Psoas muscle (tissue), 8 donors: ENCODE measurements at places on chromosomes 12 and 14.

DNA sequence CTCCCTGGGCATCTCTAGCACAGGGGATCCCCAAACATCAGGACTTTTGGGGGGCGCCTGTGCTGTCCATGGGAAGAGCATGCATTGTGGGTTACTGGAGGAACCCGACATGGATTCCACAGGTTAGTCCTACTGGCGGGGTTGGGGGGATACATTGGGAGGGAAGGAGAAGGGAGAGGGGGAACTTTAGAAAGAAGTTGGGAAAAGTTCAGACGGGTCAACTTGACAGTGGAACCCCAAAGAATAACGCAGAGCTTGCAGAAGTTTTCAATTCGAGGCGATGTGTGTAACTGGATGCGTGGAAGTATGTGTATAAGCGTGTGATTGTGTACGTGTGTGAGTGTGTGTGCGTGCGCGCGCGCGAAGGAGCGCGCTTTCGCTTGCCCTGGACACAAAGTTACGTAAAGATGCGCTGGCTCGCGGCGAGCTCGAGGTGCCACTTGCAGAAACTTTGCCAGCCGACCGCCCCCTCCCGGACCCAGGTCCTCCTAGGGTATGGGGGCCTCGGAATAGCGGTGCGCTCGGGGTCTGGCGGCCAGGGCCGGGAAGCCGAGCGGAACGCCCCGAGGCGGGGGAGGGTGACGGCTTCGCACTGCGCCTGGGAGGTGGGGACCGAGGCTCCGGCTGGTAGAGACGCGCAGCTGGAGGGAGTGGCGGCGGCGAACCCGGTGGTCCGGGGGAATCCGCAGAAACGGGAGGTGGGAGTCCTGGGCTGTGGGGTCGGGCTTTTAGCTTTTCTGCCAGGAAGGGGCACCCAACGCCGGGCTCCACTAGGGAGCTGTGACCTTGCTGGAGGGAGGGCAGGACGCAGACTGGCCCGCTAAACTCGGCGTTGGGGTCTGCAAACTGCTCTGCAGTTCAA is 669 bp downstream of the RFX4 start:
- no peaks in the 10 kb centered on the region for H3K36me3 ChIP-seq
- peak overlapping the region; percentile 58 for H3K4me3 ChIP-seq
- peaks cover 14% of the 10 kb centered on the region for H3K4me1 ChIP-seq
- H3K27ac ChIP-seq = no peak overlapping the region
- peaks cover 6% of the 10 kb centered on the region for H3K27me3 ChIP-seq
- no peak for DNase-seq

GRCh38 chr14:48580692-48581091 is 905.3 kb upstream of the MDGA2 start:
- no peaks in the 10 kb centered on the region for H3K36me3 ChIP-seq
- H3K27ac ChIP-seq = no peak overlapping the region
- H3K4me1 ChIP-seq = no peaks in the 10 kb centered on the region
- DNase-seq = no peak
- H3K4me3 ChIP-seq = no peak overlapping the region
- H3K27me3 ChIP-seq = no peaks in the 10 kb centered on the region

DNA sequence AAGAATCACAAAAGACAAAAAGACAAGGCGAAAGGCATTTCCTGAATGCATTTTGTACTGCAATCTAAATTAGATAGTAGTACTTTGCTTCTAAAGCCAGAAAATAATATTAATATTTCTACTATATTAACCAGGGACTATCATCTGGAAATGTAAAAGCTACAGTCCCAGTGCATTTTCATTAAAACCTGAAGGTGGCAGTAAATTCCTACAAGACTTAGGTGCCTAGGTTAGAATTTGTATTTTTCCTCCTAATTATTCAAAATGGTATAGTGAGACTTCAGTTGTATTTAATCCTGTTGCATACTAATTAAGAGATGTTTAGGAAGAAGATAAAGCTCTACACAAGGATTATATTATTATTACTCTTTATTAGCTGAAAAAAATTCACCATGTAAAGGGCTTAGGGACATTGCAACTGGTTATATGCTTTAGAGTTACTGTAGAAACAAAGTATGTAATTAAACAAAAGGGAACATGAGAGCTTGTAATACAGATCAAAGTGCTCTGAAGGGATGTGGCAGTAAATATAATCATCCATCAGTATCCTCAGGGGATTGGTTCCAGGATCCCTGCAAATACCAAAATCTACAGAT is 53.6 kb downstream of the BRMS1L start:
- H3K4me3 ChIP-seq = no peak overlapping the region
- no peak for DNase-seq
- H3K27ac ChIP-seq = no peak overlapping the region
- H3K36me3 ChIP-seq = no peaks in the 10 kb centered on the region

GRCh38 chr14:61555056-61555838 is 140.1 kb upstream of the HIF1A start:
- H3K4me1 ChIP-seq = peaks cover 10% of the 10 kb centered on the region
- no peaks in the 10 kb centered on the region for H3K36me3 ChIP-seq
- H3K27ac ChIP-seq = no peak overlapping the region
- H3K4me3 ChIP-seq = no peak overlapping the region

GRCh38 chr14:104290756-104291122 is 152.4 kb downstream of the KIF26A start:
- H3K4me1 ChIP-seq = no peaks in the 10 kb centered on the region
- H3K27me3 ChIP-seq = peaks cover 30% of the 10 kb centered on the region
- no peak overlapping the region for H3K27ac ChIP-seq
- no peak for DNase-seq
- H3K36me3 ChIP-seq = no peaks in the 10 kb centered on the region

- H3K36me3 ChIP-seq = no peaks in the 10 kb centered on the region
- no peaks in the 10 kb centered on the region for H3K27me3 ChIP-seq
- peak overlapping the region; percentile 49 for H3K4me3 ChIP-seq
- no peak overlapping the region for H3K27ac ChIP-seq
Measured at GRCh38 chr14:91021991-91022621, 38.3 kb downstream of the RPS6KA5 start.

DNA sequence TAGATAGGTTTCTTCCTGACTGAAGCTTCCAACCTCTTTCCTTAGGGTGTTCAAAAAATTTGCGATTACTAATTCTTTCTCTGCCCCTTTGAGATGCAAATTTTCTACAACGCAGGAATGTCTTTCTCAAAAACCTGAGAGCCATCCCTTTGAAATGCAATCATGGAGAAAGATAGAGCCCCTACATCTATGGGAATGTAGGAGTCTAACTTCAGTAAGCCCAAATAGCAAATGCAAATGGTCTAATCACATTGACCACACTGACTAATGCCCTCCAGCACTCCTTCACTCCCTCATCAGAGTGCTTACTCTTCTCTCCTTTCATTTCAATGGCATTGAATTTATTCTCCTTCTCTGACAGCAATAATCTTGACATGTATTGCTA is 107.1 kb downstream of the SLC6A15 start:
- no peak overlapping the region for H3K27ac ChIP-seq
- H3K4me1 ChIP-seq = no peaks in the 10 kb centered on the region
- no peaks in the 10 kb centered on the region for H3K36me3 ChIP-seq
- DNase-seq = no peak
- H3K27me3 ChIP-seq = no peaks in the 10 kb centered on the region
- H3K4me3 ChIP-seq = no peak overlapping the region

DNA sequence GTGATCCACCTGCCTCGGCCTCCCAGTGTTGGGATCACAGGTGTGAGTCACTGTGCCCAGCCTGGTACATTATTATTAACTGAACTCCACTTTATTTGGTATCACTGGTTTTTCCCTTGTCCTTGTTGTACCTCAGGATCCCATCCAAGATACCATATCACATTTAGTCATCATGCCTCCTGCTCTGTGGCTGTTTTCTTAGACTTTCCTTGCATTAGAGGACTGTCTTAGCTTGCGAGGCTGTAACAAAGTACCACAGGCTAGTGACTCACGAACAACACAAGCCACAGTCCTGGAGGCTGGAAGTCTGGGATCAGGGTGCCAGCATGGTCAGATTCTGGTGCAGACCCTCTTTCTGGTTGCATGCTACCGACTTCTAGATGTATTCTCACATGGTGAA is 12.2 kb downstream of the KLC1 start:
- no peak for DNase-seq
- H3K4me1 ChIP-seq = peaks cover 30% of the 10 kb centered on the region
- H3K4me3 ChIP-seq = no peak overlapping the region
- no peak overlapping the region for H3K27ac ChIP-seq
- no peaks in the 10 kb centered on the region for H3K36me3 ChIP-seq

DNA sequence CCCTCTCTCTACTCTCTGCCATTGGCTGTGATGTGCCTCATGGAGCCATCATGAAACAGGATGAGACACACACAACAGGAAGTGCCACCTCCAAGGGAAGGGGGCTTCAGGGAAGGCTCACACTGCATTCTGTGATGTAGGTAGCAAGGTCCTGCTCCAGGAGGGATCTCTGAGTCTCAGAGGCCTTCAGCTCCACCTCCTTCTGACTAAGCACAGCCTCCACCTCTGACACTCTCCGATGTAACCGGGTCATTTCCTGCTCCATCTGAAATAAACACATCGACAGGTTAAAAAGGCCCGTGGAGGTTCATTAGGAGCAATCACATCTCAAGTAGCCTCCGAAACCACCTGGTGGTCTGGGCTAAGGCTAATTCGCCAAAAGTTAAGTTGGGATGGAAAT is 93.3 kb downstream of the CIT start:
- H3K36me3 ChIP-seq = no peaks in the 10 kb centered on the region
- no peaks in the 10 kb centered on the region for H3K4me1 ChIP-seq
- H3K4me3 ChIP-seq = no peak overlapping the region

DNA sequence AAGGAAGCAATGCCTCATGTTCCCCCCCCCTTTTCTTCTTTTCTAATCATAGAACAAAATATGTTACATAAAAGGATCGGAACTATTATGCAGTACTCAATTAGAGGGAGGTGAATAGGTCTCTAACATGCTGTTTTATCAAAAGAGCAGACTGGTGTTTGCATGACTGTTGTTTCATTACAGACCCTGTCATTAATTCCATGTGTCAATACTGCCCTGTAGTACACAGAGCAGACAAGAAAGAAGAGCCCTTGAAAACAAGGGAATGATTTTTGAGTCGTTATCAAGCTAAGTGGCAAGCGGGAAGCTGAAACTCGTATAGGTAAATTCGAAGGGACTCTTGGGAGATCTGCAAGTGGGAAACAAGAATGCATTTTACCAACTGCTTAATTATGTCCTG is 76.9 kb upstream of the TMEM263 start:
- peaks cover 5% of the 10 kb centered on the region for H3K36me3 ChIP-seq
- H3K4me3 ChIP-seq = no peak overlapping the region
- H3K27ac ChIP-seq = no peak overlapping the region
- H3K4me1 ChIP-seq = no peaks in the 10 kb centered on the region
- DNase-seq = no peak
- H3K27me3 ChIP-seq = no peaks in the 10 kb centered on the region

GRCh38 chr12:132084621-132085290 is 59.4 kb downstream of the DDX51 start:
- no peaks in the 10 kb centered on the region for H3K27me3 ChIP-seq
- peaks cover 10% of the 10 kb centered on the region for H3K4me1 ChIP-seq
- H3K27ac ChIP-seq = peak overlapping the region; percentile 95
- H3K4me3 ChIP-seq = peak overlapping the region; percentile 90
- DNase-seq = peak; percentile 74

DNA sequence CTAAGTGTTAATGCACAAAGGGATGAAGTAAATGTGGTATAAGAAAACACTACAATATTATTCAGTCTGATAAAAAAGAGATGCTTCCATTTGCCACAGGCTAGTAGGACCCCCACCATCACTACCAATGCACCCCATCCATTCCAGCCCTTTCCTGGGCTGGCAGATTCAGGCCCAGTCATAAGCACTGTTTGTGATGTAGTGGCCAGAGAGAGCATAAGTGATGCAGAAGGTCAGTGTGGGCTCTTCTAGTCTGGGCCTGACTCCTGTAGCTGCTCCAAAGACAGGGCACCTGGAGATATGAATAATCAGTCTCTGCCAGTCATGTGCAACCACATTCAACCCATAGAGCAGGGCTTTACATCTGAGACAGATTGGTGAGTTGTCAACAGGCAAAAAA is 1294.7 kb downstream of the TMEM121 start:
- H3K36me3 ChIP-seq = no peaks in the 10 kb centered on the region
- no peaks in the 10 kb centered on the region for H3K27me3 ChIP-seq
- no peaks in the 10 kb centered on the region for H3K4me1 ChIP-seq

GRCh38 chr12:88743946-88744685 is 163.8 kb upstream of the KITLG start:
- no peaks in the 10 kb centered on the region for H3K27me3 ChIP-seq
- no peak overlapping the region for H3K27ac ChIP-seq
- H3K4me3 ChIP-seq = no peak overlapping the region
- no peaks in the 10 kb centered on the region for H3K4me1 ChIP-seq
- no peak for DNase-seq

- H3K36me3 ChIP-seq = peaks cover 7% of the 10 kb centered on the region
- peaks cover 69% of the 10 kb centered on the region for H3K4me1 ChIP-seq
- H3K27me3 ChIP-seq = no peaks in the 10 kb centered on the region
- H3K27ac ChIP-seq = peak overlapping the region; percentile 73
Measured at GRCh38 chr14:60756847-60757246, 22.3 kb downstream of the MNAT1 start.

DNA sequence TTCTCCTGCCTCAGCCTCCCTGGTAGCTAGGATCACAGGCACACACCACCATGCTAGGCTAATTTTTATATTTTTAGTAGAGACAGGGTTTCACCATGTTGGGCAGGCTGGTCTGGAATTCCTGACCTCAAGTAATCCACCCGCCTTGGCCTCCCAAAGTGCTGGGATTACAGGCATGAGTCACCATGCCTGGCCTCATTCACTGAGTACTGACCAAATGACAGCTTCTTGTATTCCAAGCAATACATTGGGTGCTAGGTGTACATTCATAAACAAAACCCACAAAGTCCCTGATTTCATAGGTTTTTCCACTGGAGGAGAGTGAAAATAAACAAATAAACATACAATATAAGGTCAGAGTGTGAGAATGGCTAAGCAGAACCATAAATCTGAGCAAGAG is 136.3 kb downstream of the HELB start:
- no peak for DNase-seq
- no peaks in the 10 kb centered on the region for H3K27me3 ChIP-seq
- H3K27ac ChIP-seq = no peak overlapping the region

GRCh38 chr14:32896979-32897697 is 41.5 kb upstream of the NPAS3 start:
- no peaks in the 10 kb centered on the region for H3K36me3 ChIP-seq
- H3K27ac ChIP-seq = peak overlapping the region; percentile 72
- no peak for DNase-seq

DNA sequence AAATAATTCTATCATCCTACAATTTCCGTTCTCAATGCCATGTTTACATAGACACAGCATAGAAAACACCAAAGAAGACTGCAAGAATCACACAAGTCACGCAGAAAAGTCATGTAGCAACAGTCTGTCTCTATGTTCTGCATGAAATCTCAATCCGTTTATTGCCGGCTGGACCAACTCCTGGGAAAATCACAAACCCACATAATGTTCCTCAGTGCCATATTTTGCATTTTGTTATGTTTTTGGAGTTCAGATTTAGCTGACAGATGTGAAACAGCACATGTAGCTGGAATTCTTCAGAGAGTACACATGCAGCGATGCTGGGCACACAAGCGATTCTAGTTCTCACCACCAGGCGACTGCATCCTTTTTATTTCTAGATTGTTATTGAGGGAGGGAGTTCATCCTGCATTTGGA is 193.1 kb downstream of the APAF1 start:
- H3K36me3 ChIP-seq = no peaks in the 10 kb centered on the region
- H3K27me3 ChIP-seq = no peaks in the 10 kb centered on the region
- H3K4me3 ChIP-seq = no peak overlapping the region
- no peak overlapping the region for H3K27ac ChIP-seq
